ENCODE measurements at places on chromosomes 7 and 10. TPM values are rescaled to one million over a fixed set of nuclear protein-coding genes. Genes with fewer than 3 reads are reported as not detected.

The RNF148 gene
- 11.8 TPM for total RNA-seq

The RNLS gene
- 32.1 TPM for total RNA-seq

GRCh38 chr10:119737039-119737663 lies 11.3 kb downstream of the INPP5F start:
- peak overlapping the region; percentile 55 for H3K27ac ChIP-seq
- H3K4me3 ChIP-seq = no peak overlapping the region
- no peak for DNase-seq
- no peaks in the 10 kb centered on the region for H3K27me3 ChIP-seq

- H3K4me3 ChIP-seq = no peak overlapping the region
- no peak for DNase-seq
- no peaks in the 10 kb centered on the region for H3K36me3 ChIP-seq
- H3K4me1 ChIP-seq = no peaks in the 10 kb centered on the region
These were observed 196.8 kb downstream of the XPNPEP1 start for GRCh38 chr10:109726473-109726872.

- no peaks in the 10 kb centered on the region for H3K27me3 ChIP-seq
- H3K27ac ChIP-seq = no peak overlapping the region
- H3K4me1 ChIP-seq = no peaks in the 10 kb centered on the region
These were observed 21.3 kb downstream of the CYP2W1 start for GRCh38 chr7:1004018-1004852.

- no peak for DNase-seq
- H3K4me3 ChIP-seq = no peak overlapping the region
- H3K36me3 ChIP-seq = no peaks in the 10 kb centered on the region
- H3K27ac ChIP-seq = no peak overlapping the region
These were observed 136.1 kb downstream of the ELMO1 start for GRCh38 chr7:37312608-37313007.

DNA sequence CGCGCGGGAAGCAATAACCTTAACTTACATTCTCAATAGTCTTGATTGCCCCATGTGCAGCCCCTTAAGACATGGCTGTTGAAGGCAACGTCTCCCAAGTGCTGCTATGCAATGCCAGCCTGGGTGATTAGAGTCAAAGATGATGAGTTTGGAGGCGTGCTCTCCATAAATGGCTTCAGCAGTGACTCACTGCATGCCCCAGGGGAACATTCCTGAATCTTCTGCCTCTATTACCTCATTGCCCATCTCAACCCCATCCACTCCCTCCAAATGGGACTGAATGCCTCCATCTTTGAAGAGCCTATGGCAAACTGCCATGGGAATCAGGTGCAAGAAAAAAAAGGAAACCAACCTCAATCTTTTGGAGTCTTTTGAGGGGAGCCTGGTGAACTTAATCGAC lies 282.8 kb downstream of the SNX10 start:
- H3K4me1 ChIP-seq = no peaks in the 10 kb centered on the region
- H3K4me3 ChIP-seq = no peak overlapping the region
- DNase-seq = no peak
- no peaks in the 10 kb centered on the region for H3K36me3 ChIP-seq
- no peaks in the 10 kb centered on the region for H3K27me3 ChIP-seq

DNA sequence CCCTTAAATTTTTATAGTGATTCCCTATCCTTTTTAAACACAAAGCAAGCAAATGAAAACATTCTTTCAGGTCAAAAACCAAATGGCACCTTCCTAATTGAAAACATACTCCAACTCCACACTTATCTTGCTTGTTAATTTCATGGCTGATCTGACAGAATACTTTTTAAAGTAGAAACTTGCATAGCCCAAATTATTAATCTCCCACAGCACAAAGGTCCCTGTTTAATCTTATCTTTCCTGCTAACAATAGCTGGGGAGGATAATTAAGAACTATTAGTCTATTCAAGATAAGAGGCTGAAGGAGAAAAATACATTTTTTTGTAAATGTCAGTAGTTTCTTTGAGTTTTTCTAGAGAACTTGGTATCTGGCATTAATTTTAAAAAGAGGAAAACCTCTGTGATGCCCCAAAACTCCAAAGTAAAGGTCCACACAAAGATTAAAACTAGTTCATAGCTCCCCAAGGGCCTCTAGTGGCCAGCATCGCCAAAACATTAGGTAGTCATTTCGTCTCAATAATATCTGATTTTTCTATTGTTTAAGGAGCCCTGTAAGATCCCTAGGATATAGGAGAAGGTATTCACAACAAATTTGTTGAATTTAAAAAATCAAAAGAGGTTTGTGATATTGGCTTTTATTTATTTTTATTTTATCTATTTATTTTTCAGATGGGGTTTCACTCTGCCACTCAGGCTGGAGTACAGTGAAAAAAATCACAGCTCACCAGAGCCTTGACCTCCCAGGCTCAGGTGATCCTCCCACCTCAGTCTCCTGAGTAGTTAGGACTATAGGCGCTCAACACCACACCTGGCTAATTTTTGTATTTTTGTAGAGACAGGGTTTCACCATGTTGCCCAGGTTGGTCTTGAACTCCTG lies 14.7 kb downstream of the CDNF start:
- no peak for DNase-seq
- no peaks in the 10 kb centered on the region for H3K27me3 ChIP-seq
- no peaks in the 10 kb centered on the region for H3K4me1 ChIP-seq
- H3K4me3 ChIP-seq = no peak overlapping the region
- H3K36me3 ChIP-seq = no peaks in the 10 kb centered on the region

DNA sequence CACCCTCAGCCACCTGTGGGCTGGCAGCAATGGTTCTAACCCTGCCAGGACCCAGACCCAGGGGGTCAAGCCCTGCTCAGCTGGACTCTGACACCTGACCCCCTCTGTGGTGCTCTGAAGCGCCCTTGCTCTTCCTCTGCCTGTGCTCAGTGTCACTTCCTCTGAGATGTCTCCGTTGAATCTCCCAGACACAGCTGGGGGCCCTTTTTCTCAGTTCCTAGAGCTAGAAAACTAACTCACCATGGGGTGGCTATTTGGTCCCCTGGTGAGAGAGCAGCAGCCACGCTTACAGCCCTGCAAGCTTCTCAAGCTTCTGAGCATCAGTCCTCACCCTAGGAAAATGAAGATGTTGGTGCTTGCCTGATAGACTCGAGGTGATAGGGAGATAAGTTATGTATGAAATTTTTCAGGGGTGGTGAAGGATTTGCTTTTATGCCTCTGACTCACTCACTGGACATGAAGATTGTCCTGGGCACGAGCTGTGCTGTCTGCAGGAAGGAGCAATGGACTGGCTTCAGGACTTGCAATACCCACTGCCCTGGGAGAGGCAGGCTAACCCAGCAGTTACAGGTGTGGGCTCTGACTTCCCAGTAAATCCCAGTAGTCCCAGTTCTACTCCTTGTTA lies 29.6 kb downstream of the COL13A1 start:
- no peak for DNase-seq
- H3K4me1 ChIP-seq = no peaks in the 10 kb centered on the region
- H3K27me3 ChIP-seq = no peaks in the 10 kb centered on the region

GRCh38 chr10:47029181-47030009 lies 118.2 kb downstream of the PTPN20 start:
- no peaks in the 10 kb centered on the region for H3K27me3 ChIP-seq
- H3K4me1 ChIP-seq = no peaks in the 10 kb centered on the region
- H3K4me3 ChIP-seq = no peak overlapping the region

- no peaks in the 10 kb centered on the region for H3K36me3 ChIP-seq
- H3K4me1 ChIP-seq = no peaks in the 10 kb centered on the region
- DNase-seq = no peak
- no peaks in the 10 kb centered on the region for H3K27me3 ChIP-seq
These were observed 36.2 kb downstream of the FRMD4A start for GRCh38 chr10:14294347-14295059.

DNA sequence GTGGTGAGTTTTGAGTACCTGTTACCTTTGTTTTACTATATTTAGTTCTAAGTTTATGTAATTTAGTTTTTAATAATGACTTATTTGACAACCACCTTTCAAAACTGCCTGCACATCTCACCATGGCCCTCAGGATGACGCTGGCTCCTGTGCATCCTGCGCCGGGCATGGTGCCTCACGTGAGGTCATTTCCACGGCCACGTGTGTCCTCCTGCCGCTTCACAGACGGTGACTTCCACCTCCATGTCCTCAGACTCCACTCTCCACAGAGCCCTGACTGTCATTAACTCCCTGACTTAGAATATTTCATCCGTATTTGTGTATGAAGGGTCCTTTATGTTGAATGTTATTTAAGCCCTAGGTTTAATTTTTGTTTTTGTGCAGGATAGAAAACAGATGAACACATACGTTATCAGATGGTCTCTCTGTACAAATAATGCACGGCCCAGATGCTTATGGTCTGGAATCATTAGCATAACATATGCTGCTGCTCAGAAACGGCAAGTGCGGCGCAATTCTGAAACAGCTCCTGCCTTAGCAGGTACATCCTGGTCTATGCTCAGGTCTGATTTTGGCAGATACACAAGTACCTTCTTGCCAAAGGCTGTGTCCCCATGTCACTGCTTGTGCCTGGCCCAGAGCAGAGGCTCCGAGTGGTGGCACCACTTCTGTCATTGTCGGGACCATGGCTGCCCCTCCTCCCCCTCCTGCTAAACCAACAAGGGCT lies 155.8 kb downstream of the WDR37 start:
- no peaks in the 10 kb centered on the region for H3K36me3 ChIP-seq
- DNase-seq = no peak
- H3K27me3 ChIP-seq = no peaks in the 10 kb centered on the region
- H3K4me3 ChIP-seq = no peak overlapping the region
- no peaks in the 10 kb centered on the region for H3K4me1 ChIP-seq

Data from breast epithelium (tissue), 4 donors.